ENCODE measurements at places on chromosomes 2 and 18. TPM values are rescaled to one million over a fixed set of nuclear protein-coding genes. Genes with fewer than 3 reads are reported as not detected.

EVX2 gene
- 0.98 TPM for total RNA-seq

CNTNAP5 gene
- not detected for total RNA-seq

GRCh38 chr2:236805800-236806531, 236.3 kb downstream of the ACKR3 start:
- H3K27me3 ChIP-seq, result no peaks in the 10 kb centered on the region
- H3K27ac ChIP-seq, result peak overlapping the region; percentile 14
- no peak for DNase-seq
- H3K36me3 ChIP-seq, result no peaks in the 10 kb centered on the region
- no peaks in the 10 kb centered on the region for H3K4me1 ChIP-seq
- no peak overlapping the region for H3K4me3 ChIP-seq

GRCh38 chr2:176879426-176879995, 333.1 kb upstream of the HNRNPA3 start:
- no peaks in the 10 kb centered on the region for H3K36me3 ChIP-seq
- no peaks in the 10 kb centered on the region for H3K27me3 ChIP-seq
- no peaks in the 10 kb centered on the region for H3K4me1 ChIP-seq
- DNase-seq, result no peak
- H3K4me3 ChIP-seq, result no peak overlapping the region

- DNase-seq, result no peak
- no peak overlapping the region for H3K27ac ChIP-seq
- H3K36me3 ChIP-seq, result no peaks in the 10 kb centered on the region
Observed at GRCh38 chr2:184113696-184114403, 484.5 kb upstream of the ZNF804A start.
